ENCODE measurements at places on chromosomes 13 and 19.

DNA sequence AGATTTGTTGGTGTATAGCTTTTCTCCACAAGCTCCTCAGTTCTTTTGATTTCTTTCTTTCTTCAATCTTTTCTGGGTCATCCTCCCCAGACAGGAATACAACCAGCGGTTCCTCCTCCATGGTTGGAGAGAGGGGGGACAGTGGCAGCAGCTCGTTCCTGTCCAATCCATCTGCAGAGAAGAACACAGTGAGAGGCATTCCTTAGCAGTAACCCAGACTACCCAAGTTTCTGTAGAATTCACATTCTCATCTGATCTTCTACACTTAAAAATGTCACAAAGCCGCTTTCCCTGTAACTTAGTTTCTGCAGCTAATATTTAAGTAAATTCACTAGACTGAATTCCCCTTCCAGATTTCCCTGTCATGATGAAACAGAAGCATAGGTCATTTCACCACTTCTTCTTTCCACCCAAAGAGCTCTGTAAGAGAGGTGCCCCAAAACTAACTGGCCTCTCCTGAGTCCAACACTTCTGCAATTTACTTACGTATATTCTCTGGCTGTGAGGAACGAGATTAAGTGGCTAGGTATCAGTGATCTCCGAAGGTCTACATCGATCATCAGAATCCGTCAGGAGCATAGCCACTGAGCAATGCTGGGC, 171.9 kb downstream of the TBC1D4 start:
- no peak for DNase-seq

GRCh38 chr19:823565-824121, 1.9 kb upstream of the PLPPR3 start:
- DNase-seq = no peak

DNA sequence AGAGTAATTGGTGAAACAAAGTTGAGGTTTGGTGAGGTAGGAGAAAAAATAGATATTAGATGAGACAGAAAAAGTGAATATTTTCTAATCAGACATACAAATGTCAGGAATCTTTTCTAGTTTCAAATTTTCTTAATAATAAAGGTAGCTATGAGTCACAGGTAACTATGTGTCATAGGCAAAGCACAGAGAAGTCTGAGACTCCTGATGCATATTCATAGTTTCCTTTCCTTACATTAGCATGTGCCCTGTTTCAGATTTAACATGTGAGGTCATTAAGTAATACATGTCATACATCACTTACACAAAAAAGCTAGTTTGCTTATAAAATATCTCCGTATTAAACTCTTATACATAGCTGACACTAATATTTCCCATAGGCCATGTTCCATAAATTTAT, 1141.3 kb upstream of the PCDH20 start:
- DNase-seq = no peak

GRCh38 chr13:22944378-22944777, 236.4 kb upstream of the SGCG start:
- DNase-seq = no peak

- DNase-seq = peak; percentile 28
Observed at GRCh38 chr19:15550929-15551292, 42.6 kb downstream of the CYP4F22 start.

- DNase-seq = no peak
Observed at GRCh38 chr13:51637852-51638215, 53.6 kb downstream of the WDFY2 start.

GRCh38 chr13:95381212-95381527, 79.9 kb upstream of the ABCC4 start:
- DNase-seq = no peak

GRCh38 chr13:71015516-71015915, 851.5 kb downstream of the DACH1 start:
- no peak for DNase-seq

GRCh38 chr13:41611385-41611784, 154.0 kb downstream of the RGCC start:
- no peak for DNase-seq

DNA sequence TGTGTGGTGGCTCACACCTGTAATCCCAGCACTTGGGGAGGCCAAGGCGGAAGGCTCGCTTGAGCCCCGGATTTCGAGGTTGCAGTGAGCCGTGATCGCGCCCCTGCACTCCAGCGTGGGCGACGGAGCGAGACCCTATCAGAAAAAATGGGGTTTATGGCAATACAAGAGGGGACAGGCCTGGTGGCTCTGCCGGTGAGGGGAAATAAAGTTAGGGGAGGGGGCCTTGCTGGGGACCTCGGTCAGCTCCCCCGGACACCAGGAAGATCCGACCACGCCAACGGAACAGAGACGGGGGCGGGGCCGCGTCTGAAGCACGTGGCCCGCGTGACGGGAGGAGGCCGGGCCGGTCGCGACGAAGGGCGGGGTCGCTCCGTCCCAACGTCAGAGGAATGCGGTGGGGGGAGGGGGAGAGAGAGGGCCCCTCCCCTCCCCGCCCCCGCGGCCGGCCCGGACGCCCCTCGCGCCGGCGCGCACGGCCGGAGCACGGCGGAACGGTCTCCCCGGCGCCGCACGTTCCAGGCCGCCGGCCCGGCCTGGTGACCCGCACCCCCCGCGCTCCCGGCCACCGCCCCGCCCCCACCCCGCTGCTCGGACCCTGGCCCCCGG, 1.9 kb upstream of the HNRNPL start:
- peak; percentile 76 for DNase-seq

DNA sequence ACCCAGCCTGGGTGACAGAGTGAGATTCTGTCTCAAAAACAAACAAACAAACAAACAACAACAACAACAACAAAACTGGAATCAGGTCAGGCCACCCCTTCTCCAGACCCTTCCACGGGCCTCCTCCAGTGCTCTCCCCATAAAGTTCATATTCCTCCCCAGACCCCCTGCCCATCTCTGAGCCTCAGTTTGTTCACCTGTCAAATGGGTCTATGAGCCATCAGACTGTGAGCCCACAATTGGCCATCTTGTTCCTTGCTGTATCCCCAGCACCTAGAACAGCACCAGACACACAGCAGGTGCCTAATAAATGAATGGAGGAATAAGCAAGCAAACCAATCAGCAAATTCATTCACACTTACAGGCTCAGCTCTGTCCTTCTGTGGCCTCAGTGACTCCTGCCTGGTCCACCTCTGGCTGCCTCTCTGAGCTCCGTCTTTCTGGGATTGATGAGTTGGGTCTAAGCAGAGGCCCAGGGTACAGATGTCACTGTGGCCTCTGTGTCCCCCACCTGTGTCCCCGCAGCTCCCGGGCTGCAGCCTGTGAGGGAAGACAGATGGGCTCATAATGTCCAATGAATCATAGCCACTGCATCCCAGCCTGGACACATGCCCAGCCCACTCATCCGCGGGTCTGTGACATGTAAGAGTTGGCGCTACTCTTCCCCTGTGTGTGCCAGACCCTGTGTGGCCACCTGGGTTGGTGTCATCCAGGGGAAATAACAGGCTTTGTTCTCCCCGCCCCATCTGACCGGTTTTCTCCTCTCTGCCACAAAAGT, 19.6 kb upstream of the PTPRS start:
- DNase-seq = no peak

DNA sequence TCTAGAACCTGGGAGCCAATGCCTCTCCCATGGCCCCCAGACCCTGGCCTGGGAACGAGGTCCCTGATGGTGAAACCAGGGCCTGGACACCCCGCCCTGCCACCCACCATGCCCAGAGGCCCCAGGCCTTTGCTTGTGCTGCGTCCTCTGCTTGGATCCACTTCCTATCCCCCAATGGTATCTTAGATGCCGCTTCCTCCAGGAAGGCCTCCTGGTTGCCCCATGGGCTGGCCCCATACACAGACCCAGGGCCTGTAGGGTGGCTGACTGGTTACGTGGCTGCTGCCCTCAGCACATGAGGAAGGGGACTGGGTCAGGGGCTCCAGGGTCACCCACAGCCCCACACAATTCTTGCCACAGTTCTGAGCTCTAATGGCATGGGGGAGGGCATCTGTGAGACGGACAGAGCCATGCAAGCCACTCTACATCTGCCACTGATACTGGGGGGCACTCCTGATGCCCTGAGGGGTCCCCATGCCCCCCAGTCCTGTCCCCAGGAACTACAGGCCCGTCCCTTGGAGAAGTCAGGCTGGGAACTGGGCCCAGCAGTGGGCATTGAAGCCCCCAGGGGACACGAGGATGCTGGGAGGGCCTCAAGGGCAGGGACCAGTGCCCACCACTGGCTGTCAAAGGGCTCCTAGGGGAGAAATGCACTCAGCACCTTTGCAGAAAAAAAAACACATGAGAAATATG, 5.0 kb downstream of the RPL36 start:
- DNase-seq = no peak

DNA sequence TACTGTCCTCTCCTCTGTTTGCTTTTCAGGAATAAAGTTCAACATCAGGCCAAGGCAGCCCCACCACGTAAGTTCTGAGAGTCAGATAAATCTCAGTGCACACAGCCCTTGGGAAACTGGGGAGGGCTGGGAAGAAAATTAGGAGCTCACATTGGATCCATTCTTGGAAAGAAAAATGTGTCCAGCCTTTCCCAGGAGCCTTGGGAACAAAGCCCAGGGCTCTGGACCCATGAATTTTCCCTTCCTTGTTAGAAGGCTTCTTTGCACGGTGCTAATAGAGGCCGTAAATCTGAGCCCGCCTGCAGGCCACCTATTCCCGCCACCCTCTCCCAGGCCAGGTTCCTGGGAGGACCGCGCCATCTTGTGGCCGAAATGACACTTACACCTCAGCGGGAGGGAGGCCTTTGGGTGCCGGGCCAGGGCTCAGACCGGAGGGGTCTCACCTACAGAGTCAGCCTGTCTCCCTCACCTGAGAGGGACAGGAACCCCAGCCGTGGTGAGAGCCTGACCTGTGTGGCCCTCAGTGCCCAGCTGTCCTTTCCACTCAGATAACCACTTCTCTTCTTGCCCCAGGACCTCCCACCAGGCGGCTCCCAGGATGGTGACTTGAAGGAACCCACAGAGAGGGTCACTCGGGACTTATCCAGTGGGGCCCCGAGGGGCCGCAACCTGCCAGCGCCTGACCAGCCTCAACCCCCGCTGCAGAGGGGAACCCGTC, 25.1 kb upstream of the KCTD15 start:
- DNase-seq = peak; percentile 51

- DNase-seq = no peak
Observed at GRCh38 chr19:1090731-1091543, 4.2 kb downstream of the POLR2E start.

GRCh38 chr13:97185291-97185690, 36.8 kb upstream of the MBNL2 start:
- no peak for DNase-seq

DNA sequence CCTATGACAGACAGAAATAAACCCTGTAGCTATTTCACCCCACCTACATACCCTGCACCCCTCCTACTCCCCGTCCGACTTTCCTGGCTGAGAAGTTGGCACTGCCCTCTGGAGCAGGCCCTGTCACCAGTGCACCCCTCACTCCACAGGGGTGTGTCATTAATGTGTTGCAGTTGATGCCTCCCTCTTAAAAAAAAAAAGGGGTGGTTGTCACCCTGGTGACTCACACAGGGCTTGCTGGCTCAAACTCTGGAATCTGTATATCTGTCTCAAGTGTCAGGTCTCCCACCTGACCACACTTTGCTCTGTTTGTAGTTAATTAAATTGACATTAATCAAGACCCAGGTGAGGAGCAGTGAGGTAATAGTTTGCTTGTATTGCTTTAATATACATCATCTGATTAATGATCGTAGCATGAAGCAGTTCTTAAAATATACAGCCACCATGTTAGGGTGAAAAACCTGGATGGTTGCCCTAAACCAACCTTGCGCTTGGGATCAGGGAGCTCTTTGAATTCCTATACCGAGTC, 2.0 kb upstream of the GATAD2A start:
- DNase-seq = peak; percentile 13

DNA sequence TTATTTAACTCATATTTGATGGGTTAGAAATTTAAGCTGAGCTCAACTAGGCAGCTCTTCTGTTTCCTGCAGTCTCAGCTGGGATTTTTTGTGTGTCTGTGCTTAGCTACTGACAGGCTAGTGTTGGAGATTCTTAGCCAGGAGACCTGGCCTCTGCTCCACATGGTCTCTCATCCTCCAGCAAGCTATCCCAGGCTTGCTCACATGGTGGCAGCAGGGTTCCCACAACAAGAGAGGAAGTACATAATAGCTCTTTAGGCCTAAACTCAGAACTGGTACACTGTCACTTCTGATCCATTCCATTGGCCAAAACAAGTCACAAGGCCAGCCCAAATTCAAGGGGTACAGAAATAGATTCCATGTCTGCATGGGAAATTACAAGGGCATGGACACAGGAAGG, 406.2 kb downstream of the SUCLA2 start:
- DNase-seq = no peak

GRCh38 chr13:35164324-35164932, 222.4 kb downstream of the NBEA start:
- DNase-seq = peak; percentile 26

DNA sequence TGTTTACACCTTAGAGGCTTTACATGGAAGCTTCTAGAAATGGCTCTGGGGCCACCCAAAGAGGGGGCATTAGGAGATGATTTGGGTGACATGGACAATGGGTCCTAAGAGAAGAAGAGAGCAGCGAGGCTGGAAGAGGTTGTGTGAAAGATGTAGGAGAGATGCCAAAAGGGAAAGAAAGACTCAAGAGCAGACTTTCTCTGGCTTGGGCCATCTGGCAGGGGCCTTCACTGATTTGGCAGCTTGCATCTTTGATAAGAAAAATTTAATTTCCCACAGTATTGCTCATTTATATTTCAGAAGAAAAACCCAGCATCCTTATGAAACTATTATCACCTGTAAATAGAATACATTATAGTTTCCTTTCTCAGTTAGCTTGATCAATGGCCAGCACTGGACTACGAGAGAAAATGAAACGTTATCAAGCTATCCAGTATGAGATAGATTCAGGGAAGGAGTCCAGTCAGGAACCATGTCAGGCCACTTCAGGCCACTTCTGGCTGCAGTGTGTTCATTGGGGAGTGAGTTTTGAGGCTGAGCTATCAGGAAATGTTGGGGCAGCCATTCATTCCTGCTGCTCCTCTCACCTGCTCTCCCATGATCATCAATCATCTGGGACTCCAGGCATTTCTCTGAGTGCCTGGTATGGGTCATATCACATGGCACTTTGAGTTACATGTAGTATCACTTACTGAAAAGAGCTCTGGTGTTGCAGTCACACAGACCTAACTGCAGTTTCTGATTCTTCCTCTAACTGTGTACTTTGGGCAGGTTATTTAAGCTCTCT, 10.3 kb downstream of the SCEL start:
- DNase-seq = no peak
